Kidney (tissue), 22 donors: ENCODE measurements at places on chromosomes 13 and 19. TPM values are rescaled to one million over a fixed set of nuclear protein-coding genes. Genes with fewer than 3 reads are reported as not detected.

The NMRK2 gene
- total RNA-seq, result 0.69 TPM

The NLRP7 gene
- total RNA-seq, result 0.16 TPM

The TNNT1 gene
- total RNA-seq, result not detected

The ZNF527 gene
- 8.2 TPM for total RNA-seq

The ERCC2 gene
- total RNA-seq, result 19.0 TPM

- DNase-seq, result no peak
- H3K4me1 ChIP-seq, result no peaks in the 10 kb centered on the region
- no peak overlapping the region for H3K4me3 ChIP-seq
- no peak overlapping the region for H3K27ac ChIP-seq
These were observed 724.0 kb upstream of the MIR17HG start for GRCh38 chr13:90623318-90624011.

DNA sequence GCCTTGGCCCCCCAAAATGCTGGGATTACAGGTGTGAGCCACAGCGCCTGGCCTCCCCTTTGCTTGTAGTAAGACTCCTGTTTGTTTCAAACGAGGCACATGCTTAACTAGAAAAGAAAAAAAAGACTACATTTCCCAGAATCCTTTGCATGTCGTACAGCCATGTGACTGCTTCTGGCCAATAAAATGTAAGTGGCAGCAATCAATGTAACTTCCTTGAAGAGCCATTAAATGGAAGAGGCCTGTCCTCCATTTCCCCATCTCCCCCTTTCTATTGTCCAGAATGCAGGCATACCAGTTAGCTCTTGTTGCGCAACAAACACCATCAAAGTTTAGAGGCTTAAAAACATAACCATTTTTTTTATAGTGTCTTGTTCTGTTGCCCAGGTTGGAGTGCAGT is 10.4 kb upstream of the GPR32 start:
- no peaks in the 10 kb centered on the region for H3K27me3 ChIP-seq
- H3K4me1 ChIP-seq, result no peaks in the 10 kb centered on the region
- H3K36me3 ChIP-seq, result no peaks in the 10 kb centered on the region

- H3K4me1 ChIP-seq, result peaks cover 9% of the 10 kb centered on the region
- no peaks in the 10 kb centered on the region for H3K27me3 ChIP-seq
- no peak overlapping the region for H3K27ac ChIP-seq
These were observed 14.3 kb downstream of the OLFM4 start for GRCh38 chr13:53042877-53043276.

DNA sequence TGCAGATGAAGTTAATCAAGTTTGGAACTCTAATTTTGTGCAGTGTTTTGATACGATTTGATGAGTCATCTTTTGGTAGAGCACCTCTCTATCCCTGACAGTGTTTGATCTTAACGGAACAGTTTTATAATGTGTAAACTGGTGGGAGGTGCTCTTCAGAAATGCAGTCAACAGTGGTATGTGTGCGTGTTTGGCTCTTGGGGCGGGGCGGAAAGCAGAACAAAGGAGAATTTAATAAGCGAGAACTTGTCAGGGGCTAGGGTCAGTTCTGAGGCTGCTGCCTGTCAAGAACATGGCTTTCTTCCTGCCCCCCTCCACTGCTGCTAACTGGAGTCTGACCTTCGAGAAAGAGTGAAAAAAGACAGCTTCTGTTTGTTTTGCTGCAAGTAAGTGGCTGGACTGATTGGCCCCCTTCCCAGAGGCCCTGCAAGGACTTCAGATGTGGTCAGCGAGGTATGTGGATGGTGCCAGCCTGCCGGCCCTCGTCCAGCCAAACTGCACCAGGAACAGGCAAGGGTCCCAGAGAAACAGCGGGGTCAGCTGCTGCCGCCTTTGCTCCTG is 40.8 kb downstream of the BBC3 start:
- no peaks in the 10 kb centered on the region for H3K36me3 ChIP-seq
- peaks cover 12% of the 10 kb centered on the region for H3K4me1 ChIP-seq
- H3K4me3 ChIP-seq, result no peak overlapping the region
- no peaks in the 10 kb centered on the region for H3K27me3 ChIP-seq
- H3K27ac ChIP-seq, result peak overlapping the region; percentile 51
- peak; percentile 79 for DNase-seq
